ENCODE measurements at places on chromosomes 2 and 18. TPM values are rescaled to one million over a fixed set of nuclear protein-coding genes. Genes with fewer than 3 reads are reported as not detected.

Gene RNU2-63P
- total RNA-seq, result 93.7 TPM

Gene ERFE
- total RNA-seq, result 0.22 TPM

Gene COLEC12
- total RNA-seq, result 32.4 TPM

Gene SPIRE1
- 19.6 TPM for total RNA-seq

Gene UCN
- 0.34 TPM for total RNA-seq

Gene CNOT9
- total RNA-seq, result 41.3 TPM

Measured in dermis lymphatic vessel endothelial cell (primary cell).